ENCODE measurements at places on chromosomes 5 and 9. TPM values are rescaled to one million over a fixed set of nuclear protein-coding genes. Genes with fewer than 3 reads are reported as not detected.

TAS2R1 gene
- polyA plus RNA-seq = not detected

NTNG2 gene
- polyA plus RNA-seq = 0.28 TPM

UNC5A gene
- not detected for polyA plus RNA-seq

LSM11 gene
- 2.9 TPM for polyA plus RNA-seq

TICAM2 gene
- polyA plus RNA-seq = 1.5 TPM

COL23A1 gene
- 7.2 TPM for polyA plus RNA-seq

C8G gene
- polyA plus RNA-seq = 3.1 TPM
